CD4-positive, alpha-beta memory T cell (primary cell): ENCODE measurements at places on chromosomes 16 and 17. TPM values are rescaled to one million over a fixed set of nuclear protein-coding genes. Genes with fewer than 3 reads are reported as not detected.
A peak's percentile ranks its signal among the peaks of the same experiment; 100 is the strongest.

The SLC16A5 gene
- 13.9 TPM for total RNA-seq

GRCh38 chr17:45893725-45894021, 681 bp upstream of the MAPT start:
- peaks cover 17% of the 10 kb centered on the region for H3K27me3 ChIP-seq
- H3K36me3 ChIP-seq = no peaks in the 10 kb centered on the region
- peaks cover 25% of the 10 kb centered on the region for H3K4me1 ChIP-seq
- H3K4me3 ChIP-seq = peak overlapping the region; percentile 26

GRCh38 chr17:4899341-4900230, at the start of gene C17orf107:
C17orf107 (plus strand) TSS chr17:4899536; CDS start chr17:4899763, 227 bp downstream.
- peak within 1 kb of the TSS; percentile 54 for H3K4me3 ChIP-seq
- H3K36me3 ChIP-seq = peaks cover 15% of the 10 kb centered on the region
- peak; percentile 98 for DNase-seq
- H3K27ac ChIP-seq = peak within 1 kb of the TSS; percentile 67
- peaks cover 39% of the 10 kb centered on the region for H3K4me1 ChIP-seq

- no peaks in the 10 kb centered on the region for H3K27me3 ChIP-seq
- DNase-seq = no peak
- H3K4me3 ChIP-seq = no peak overlapping the region
- no peaks in the 10 kb centered on the region for H3K36me3 ChIP-seq
Observed at GRCh38 chr16:84007965-84008364, 34.6 kb downstream of the SLC38A8 start.

DNA sequence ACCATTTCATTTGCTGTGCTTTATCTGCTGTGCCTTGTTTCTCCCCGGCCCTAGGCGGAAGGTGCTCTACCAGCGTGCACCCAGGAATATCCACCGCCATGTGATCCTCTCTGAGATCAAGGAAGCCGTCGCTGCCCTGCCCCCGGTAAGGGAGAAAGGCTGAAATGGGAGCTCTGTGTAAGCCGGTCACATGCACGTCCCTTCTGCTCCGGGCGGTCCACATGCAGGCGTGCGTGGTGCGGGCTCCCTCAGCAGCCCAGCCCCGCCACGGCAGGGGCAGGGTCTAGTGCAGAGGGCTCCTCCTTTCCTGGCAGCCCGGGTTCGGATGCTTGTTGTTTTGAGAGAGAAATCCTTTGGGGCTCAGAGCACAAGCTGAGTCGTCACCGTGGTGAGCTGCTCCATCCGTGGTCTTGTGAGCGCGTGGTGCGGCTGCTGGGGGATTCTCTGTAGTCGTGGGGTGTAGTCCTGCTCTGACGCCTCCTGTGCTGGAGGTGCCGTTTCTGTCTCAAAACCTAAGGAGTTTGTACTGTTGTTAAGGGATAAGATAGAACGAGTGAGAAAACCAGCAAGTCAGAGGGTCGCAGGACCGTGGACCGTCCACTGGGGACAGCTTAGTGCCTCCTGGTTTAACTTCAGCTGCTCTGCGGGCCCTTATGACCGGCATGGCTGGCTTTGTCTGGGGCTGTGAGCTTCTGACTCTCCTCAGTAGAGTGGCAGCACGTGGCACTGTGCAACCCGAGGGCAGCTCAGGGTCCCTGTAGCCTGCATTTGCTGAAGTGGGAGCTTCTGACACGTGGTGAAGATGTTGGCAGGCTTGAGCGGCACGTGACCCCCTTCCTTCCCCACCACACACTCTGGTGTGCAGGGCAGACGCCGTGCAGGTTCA, 12.3 kb upstream of the MC1R start:
- H3K36me3 ChIP-seq = peaks cover 25% of the 10 kb centered on the region
- H3K4me1 ChIP-seq = peaks cover 3% of the 10 kb centered on the region
- no peak overlapping the region for H3K27ac ChIP-seq
- DNase-seq = no peak

GRCh38 chr17:48483004-48483403, 47.8 kb downstream of the HOXB1 start:
- peaks cover 10% of the 10 kb centered on the region for H3K4me1 ChIP-seq
